ENCODE measurements at places on chromosomes 7 and 10. TPM values are rescaled to one million over a fixed set of nuclear protein-coding genes. Genes with fewer than 3 reads are reported as not detected.

Gene TEX47
- total RNA-seq: not detected

Gene ZNF282
- total RNA-seq: 27.2 TPM

Gene ANKRD22
- total RNA-seq: not detected

Gene AEBP1
- total RNA-seq: 236 TPM

Gene FFAR4
- total RNA-seq: 0.31 TPM

Gene PPP1R3C
- 10.9 TPM for total RNA-seq

Gene IGF2BP3
- total RNA-seq: 2.0 TPM

Gene PLEKHS1
- 0.22 TPM for total RNA-seq

Gene SH2D4B
- total RNA-seq: 0.18 TPM

Gene MACC1
- total RNA-seq: 0.98 TPM

Gene TEX36
- total RNA-seq: not detected

Gene TASOR2
- total RNA-seq: 77.3 TPM

Gene ERVW-1
- total RNA-seq: 0.22 TPM

Gene TAS2R41
- not detected for total RNA-seq

Gene AOC1
- total RNA-seq: not detected

Gene OR13A1
- not detected for total RNA-seq

Gene ABCB1
- 21.0 TPM for total RNA-seq

Gene ZPBP
- total RNA-seq: not detected

Gene R3HCC1L
- total RNA-seq: 18.0 TPM

Gene SPAM1
- not detected for total RNA-seq

Gene RTKN2
- 0.22 TPM for total RNA-seq

Gene OLAH
- total RNA-seq: 2.1 TPM

Gene PROSER2
- 23.7 TPM for total RNA-seq

Gene LANCL2
- 9.3 TPM for total RNA-seq

Gene SPOCK2
- total RNA-seq: 5.3 TPM

Gene C7orf33
- total RNA-seq: not detected

Gene ASAH2
- 4.0 TPM for total RNA-seq

Gene VSTM4
- total RNA-seq: 16.4 TPM

Gene GPR26
- not detected for total RNA-seq

Gene SLC26A4
- 3.2 TPM for total RNA-seq

Data from sciatic nerve (tissue), 2 donors.